ENCODE measurements at places on chromosomes 1 and 21. TPM values are rescaled to one million over a fixed set of nuclear protein-coding genes. Genes with fewer than 3 reads are reported as not detected.

DNA sequence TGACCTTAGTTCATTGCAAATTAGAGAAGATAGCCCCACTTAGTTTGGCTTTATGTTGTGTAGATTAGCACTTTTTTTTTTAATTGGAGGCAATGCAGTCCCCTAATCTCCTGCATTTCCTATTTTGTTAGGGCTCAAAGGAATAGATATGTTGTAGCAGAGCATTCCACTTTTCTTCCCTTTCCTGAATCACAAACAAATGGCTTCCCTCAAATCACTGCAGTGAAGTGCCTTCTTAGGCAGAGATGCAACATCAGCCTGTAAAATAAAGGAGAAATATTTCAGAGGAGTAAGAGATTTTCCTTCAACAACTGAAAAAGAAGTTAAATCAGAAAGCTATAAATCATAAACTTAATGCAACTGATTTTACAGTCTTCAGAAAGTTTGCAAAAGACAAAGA lies 271.8 kb upstream of the C1orf105 start:
- DNase-seq: no peak

GRCh38 chr1:244653439-244654107 lies 647 bp downstream of the DESI2 start:
- peak; percentile 76 for DNase-seq

- no peak for DNase-seq
These were observed 32.3 kb downstream of the CD160 start for GRCh38 chr1:145751491-145752037.

GRCh38 chr1:19533626-19534025 lies 48.3 kb upstream of the CAPZB start:
- no peak for DNase-seq

DNA sequence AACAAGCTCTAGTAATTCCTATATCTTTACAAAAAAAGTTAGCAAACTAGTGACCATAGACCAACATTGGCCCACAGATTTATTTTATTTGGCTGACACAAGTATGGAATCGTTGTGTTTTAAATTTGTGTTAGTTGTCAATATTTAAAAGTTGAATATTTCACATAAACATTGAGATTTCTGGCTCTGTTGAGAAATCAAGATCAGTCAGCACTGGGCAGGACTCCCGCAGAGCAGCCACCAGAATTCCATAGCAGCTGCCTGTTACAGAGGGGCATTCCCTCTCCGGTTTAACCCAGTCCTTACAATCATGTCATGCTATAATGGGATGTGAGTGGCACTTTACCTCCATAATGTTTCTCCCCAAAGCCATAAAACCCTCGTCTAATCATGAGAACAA lies 79.2 kb upstream of the NRIP1 start:
- DNase-seq: no peak

GRCh38 chr1:34277150-34277549 lies 100.4 kb downstream of the C1orf94 start:
- no peak for DNase-seq

DNA sequence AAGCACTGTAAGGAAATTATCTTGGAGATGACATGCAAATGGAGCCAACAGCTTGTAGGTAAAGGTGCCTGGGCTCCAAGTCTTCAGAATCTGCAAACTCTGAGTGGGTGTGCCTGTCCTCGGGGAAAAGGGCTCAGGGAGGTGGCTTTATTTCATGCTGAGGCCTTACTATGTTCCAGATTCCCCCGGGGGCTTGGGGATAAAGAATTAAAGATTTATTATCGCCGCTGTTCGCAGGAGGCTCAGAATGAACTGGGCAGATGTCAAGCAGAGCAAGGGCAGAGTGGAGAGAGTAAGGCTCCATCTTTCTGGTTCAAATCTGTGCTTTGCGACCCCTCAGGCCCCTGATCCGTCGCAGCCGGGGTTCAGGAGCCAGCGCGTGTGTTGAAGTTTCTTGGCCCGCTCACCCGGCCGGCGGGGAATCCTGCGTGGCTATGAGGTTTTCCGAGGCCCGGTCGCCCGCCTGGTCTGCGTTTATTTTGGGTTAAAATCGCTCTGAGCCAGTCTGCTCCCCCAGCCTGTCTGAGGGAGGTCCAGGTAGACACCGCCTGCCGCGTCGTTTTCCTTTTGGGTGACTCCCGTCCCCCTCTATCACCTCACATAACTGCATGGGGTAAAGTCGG lies 19.5 kb downstream of the RHOU start:
- DNase-seq: no peak

DNA sequence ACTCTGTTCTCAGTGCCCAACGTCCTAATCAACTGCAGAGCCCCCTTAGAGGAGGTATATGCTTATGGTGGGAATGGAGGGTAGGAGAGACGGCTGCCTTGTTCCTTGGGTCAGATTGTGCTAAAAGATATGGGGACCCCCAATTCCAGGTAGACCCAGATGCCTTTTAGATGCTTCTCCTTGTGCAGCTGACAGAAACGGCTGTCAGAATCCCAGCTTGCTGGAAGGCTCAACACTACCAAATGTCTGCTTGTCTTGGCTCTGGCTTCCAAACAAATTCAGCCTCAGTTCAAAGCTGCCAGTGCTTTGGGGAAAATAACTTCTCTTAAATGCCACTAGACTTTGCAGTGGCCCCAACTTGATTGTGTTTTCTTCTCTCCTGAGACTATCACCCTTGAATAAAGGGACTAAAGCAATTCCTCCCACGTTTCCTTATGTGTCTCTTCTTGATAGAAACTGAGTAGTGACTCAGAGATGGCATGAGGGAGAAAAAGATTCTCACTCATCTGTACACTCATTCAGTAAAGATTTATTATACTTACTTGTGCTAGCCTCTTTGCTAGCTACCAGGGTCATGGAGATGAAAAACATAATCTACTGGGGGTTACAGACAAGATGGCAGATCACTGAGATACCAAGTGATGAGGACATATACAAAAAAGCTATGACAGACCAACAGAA lies 3.4 kb upstream of the RNF19B start:
- no peak for DNase-seq

DNA sequence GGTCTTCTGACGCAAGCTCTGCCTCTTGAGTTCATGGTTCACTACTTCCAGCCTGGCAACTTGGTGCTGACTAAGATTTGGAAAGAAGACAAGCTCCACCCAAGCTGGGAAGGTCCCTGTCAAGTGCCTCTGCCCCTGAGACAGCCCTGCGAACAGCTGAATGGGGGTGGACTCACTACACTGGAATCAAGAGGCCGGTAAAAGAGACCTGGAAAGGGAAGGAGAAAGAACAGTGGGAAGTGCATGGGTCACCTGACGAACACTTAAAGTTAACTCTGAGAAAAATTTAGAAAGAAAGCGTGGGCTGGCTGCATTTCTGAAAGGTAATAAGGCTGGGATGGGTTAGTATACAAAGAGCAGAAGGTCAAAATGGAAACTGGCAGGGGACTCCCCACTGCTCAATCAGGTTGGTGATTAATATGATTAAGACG lies 26.1 kb upstream of the ZNF496 start:
- DNase-seq: no peak

- DNase-seq: no peak
These were observed 8.0 kb downstream of the RIIAD1 start for GRCh38 chr1:151729157-151729965.

DNA sequence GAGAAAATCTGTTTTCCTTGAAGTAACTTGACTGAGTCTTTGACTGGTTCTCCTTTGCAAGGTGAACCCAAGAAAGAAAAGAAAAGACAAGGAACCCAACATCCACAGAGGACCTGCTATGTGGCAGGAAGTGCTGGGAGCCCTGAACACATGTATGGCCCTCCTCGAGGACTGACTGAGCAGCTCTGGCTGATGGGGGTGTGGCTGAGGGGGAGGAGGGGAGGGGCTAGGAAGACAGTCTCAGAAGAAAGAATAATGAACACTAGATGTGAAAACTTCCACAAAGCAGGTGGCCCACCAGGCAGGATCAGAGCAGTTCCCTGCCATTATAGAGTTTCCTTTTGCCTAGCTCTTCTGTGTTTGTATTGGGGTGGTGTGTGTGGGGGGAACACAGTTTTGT lies 26.1 kb downstream of the NENF start:
- no peak for DNase-seq

DNA sequence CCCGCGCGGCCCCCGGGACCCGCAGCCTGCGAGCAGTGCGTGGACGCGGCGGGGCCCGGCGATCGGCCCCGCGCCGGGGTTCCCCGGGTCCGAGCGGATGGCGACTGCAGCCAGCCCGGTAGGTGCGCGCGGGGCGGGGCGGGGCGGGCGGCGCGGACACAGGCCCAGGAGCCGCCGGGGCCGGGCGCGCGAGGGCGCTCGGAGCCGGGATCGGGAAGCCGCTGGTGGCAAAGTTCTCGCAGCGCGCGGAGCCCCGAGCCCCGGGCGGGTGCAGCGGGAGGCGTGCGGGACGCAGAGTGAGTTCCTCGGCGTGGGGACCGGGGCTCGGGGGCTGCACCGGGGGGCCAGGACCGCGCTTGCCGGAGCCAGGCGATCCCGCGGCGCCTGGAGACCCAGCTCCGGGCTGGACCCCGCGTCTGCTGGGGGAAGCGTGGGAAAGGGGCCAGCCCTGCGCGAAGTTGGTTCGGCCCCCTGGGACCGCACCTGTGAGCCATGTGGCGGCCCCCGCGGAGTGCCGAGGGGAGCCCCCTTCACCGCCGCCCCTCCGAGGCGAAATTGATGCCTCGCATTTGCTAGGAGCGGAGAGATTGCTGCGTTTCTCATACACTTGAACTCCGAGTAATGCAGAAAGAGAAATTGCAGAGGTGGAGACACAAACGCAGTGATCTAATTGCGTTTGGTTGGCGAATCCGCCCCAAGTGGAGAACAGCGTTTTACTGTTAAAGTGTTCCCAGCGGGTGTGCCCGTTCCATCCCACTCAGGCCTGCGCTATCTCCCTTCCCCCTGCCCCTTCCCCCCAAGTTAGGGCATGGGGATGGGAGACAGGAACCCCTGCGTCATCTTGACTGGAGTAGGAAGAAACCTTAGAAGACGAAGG lies 228.9 kb upstream of the TMEM51 start:
- DNase-seq: no peak

- no peak for DNase-seq
These were observed 902.9 kb downstream of the LTN1 start for GRCh38 chr21:28089599-28090441.

DNA sequence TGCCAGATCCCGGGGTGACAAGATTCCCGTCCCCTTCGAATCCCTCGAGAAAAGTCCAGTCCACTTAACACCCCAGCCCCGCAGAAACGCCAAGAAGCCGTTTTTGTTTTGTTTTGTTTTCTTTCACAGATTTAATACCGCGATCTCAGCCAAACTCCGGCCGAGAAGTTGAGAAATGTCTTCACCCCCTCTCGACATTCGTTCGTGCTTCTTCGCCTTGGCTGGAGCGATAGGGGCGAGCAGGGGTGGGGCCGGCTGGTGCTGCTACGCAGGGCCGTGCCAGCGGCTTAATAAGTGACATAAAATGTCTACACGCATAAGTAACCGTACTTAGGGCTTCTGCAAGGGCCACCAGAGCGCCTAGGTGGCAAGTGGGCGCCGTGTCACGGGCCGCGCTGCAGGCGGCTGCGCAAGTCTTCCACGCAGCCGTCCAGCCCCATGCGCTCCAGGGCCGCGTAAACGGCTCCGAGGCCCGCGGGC lies 4.9 kb downstream of the TNFRSF25 start:
- no peak for DNase-seq

- no peak for DNase-seq
These were observed 53.8 kb upstream of the SYT14 start for GRCh38 chr1:209884249-209884648.

- DNase-seq: no peak
These were observed 39.8 kb downstream of the SNAP47 start for GRCh38 chr1:227774821-227775661.

DNA sequence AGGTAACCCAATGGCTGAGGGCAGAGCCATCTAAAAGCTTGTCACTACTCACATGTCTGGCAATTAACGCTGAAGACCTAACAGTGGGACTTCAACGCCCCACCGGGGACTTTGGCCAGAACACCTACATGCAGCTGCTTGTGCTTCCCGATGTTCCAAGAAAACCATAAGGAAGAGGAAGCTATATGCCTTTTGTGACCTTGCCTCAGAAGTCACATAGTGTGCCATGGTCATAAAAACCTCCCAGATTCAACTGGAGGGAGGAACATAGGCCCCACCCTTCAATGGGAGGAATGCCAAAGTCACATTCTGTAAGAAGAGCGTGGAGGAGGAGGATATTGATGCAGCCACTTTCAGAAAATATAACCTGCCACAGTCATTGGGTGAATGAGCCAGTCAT lies 147.8 kb upstream of the MAGI3 start:
- DNase-seq: no peak

DNA sequence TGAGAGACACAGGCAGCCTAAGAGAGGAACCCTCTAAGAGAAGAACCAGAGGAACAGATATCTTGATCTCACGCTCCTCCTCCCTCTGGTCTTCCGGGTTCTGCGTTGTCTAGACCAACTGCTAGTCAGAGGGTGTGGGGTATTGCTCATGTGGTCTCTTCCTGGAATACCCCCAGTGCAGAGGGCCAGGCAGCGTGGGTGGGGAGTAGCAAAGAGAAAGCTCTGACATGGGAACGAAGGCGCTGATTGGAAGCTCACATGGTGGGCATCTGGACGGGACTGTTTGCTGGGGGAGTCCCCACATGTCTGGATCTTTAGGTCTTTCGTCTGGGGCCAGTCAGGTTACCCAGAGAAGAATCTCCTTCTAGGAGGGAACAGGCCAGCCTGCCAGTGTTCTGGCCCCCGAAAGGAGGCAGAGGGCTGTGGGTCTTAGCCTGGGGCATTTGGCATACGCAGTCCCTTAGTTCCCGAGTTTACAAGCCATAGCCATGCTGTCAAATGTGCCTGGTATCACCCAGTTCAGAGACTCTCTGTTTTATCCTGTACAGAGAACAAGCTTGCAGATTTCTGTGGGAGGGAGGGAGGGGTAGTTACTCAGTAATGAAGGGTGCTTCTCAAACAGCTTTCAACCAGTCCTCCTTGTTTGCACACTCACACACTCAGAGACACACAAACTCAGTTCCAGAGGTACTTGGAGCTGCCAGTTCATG lies 18.3 kb upstream of the IL6R start:
- peak; percentile 29 for DNase-seq

DNA sequence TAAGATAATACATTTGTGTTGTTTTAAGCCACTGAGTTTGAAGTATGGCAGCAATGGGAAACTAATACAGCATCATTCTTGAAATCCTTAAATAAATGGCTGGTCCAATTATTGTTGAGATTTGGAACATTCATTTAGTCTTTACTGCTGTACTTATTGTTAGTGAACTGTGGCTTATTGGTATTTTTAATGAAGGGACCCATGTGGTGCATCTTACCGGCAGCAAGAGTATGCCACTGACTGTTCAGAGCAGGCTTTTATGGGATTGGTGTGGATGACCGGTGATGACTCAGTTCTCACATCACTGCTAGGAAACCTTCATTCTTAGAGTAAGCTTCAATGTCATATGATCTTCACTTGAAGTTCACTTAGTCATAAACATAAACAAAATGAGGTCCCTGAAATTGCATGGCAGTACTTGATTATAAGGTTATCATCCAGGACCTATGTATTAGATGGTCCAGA lies 31.5 kb downstream of the PRKAA2 start:
- DNase-seq: no peak

Gene CD34
- 58.7 TPM for total RNA-seq

Gene OR2L8
- total RNA-seq: not detected

Gene CD2
- 1.8 TPM for total RNA-seq

Gene PYHIN1
- total RNA-seq: 0.95 TPM

Gene PPM1J
- total RNA-seq: 1.6 TPM

Gene CLEC20A
- total RNA-seq: not detected

Gene C1orf21
- total RNA-seq: 80.3 TPM

All from sigmoid colon (tissue), 7 donors.